ENCODE measurements at places on chromosomes 4 and X.

GRCh38 chrX:30219372-30219771 lies 4.0 kb downstream of the MAGEB2 start:
- DNase-seq: no peak

- no peak for DNase-seq
Observed at GRCh38 chr4:100962698-100963097, 384.6 kb downstream of the PPP3CA start.

DNA sequence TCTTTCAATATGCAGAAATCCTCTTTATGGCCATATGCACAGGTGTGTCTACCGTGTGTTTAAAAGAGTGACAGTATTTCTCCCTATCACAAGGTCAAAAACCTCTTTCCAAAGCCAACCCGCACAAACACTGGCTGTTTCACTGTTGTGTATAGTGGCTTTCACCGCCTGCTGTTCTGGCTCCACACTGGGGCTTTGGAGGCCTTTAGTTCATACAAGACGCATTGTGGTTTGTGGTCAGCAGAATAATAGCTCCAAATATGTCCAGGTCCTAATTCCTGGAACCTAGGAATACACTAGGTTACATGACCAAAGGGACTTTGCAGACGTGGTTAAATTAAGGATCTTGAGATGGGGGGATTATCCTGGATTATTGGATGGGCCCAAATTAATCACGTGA lies 40.7 kb upstream of the FAM9A start:
- DNase-seq: no peak

GRCh38 chrX:40420899-40421729 lies 159.7 kb upstream of the ATP6AP2 start:
- no peak for DNase-seq

DNA sequence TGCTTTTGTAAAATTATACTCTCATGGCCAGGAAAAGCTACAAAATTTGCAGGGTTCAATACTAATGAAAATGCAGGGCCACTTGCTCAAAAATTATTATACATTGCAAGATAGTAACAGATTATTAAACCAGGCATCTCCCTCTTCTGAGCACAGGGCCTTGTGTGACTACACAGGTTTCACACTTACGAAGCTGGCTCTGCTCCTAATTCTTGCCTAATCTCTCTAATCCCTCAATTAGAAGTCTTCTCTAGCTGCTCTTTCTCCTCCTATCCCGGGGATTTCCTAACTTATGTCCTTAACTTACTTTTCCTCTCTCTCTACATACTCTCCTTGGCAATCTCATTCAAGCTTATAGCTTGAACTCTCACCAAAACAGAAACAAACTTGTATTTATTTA lies 168.3 kb downstream of the AREG start:
- DNase-seq: no peak

DNA sequence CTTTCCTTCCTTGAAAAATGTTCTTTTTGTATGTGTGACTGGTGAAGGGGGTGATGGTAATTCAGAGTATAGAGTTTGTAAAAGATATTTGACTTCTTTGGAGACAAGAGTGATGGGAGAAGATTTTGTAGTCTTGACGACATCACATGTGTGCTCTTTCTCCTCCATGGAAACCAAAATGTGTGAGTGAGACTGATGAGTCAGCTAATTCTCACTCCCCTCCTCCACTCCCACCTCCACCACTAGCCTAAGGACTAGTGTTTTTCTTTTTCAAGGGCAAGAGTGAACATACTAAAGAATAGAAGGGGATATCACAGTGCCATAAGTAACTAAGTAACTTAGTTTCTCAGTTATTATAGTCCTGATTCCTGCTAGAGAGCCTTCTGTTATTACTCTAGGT lies 14.0 kb upstream of the DGKK start:
- DNase-seq: no peak

GRCh38 chrX:153382563-153383482 lies 18.3 kb downstream of the PNMA6E start:
- no peak for DNase-seq

DNA sequence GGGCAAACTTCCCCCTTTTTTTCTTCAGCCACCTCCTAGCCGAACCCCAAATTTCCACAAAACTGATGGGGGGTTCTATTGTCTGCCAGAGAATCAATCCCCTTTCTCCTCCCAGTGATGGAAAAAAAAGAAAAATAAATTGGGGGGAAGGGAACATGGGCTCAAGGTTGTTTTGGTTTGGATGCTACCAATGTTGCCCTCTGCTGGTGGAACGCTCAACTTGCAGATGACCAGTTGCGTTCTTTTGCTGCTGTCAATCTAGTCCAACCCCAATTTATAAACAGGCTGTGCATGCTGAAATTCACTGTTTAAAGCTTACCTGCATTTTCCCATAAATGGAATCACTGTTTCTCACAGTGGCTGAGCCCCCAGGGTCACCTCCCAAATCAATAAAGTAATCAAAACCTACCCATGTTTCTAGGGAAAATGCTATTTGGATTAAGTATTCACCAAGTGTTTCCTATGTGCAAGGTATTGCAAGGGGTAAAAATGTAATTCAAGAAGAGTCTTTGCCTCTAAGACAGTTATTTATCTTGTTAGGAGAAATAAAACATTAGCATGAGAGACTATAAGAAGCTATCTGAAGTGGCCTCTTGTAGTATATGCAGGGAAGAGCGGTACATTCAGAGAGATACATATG lies 116.7 kb upstream of the TMEM164 start:
- no peak for DNase-seq

- no peak for DNase-seq
Observed at GRCh38 chrX:8191022-8191421, 20.0 kb upstream of the VCX2 start.

GRCh38 chr4:83828601-83829000 lies 292.7 kb downstream of the GPAT3 start:
- no peak for DNase-seq

GRCh38 chr4:124997991-124998390 lies 285.5 kb upstream of the ANKRD50 start:
- DNase-seq: no peak

DNA sequence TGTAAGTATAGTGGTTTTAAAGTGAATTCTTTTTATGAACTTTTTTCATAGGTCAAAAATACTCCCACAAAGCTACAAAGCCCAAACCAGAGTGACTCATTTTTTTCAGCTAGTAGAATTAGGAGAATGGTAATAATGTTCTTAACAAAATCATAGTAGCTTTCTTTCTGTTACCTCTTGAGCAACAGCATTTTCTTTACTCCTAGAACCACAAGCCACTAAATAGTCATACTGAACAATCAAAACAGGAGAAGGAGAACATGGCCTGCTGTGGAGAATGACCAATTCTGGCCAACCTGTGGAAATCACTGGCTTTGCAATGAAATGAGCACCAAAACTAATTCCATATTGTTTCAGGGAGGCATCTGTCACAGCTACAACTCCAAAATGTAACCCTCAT lies 112.9 kb downstream of the AMMECR1 start:
- no peak for DNase-seq

GRCh38 chr4:12110627-12111026 lies 681.9 kb upstream of the HS3ST1 start:
- no peak for DNase-seq

GRCh38 chrX:100662796-100663195 lies 18.8 kb downstream of the SRPX2 start:
- DNase-seq: no peak

GRCh38 chr4:172573899-172574298 lies 594.7 kb upstream of the GALNT7 start:
- DNase-seq: no peak

DNA sequence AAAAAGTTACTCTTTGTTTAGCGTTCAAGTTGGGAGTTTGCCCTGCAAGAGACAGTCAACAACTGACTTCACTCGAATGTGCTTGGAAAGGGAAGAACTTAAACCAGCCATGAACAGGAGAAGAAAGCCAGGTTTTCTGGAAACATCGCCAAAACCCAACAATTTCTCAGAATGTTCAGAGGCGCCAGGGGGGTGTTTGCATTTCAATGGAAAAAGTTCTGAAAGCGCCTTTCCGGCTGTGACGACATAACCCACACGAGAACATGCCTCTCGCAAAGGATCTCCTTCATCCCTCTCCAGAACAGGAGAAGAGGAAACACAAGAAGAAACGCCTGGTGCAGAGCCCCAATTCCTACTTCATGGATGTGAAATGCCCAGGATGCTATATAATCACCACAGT lies 78.1 kb upstream of the ADGRA3 start:
- no peak for DNase-seq

DNA sequence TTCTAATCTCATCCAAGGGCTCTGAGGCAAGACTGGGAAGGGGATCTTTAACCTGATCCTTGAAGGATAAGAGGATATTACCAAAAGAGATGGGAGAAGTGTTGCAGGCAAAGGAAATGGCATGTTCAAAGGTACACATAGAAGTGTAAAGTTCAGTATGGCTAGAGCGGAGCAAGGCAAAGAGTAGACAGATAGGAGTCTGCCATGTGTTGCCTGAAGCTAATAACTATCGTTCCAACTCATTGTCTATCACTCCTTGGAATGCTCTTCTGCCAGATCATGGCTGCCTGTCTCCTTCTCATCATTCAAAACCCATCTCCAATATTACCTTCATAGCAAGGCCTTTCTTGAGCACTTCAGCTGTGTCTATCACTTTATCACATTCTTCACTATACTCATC lies 55.2 kb upstream of the IL1RAPL2 start:
- DNase-seq: no peak

- no peak for DNase-seq
Observed at GRCh38 chr4:140018931-140019618, 134.9 kb downstream of the MAML3 start.

GRCh38 chr4:1355378-1355777 lies 8.4 kb downstream of the UVSSA start:
- no peak for DNase-seq

DNA sequence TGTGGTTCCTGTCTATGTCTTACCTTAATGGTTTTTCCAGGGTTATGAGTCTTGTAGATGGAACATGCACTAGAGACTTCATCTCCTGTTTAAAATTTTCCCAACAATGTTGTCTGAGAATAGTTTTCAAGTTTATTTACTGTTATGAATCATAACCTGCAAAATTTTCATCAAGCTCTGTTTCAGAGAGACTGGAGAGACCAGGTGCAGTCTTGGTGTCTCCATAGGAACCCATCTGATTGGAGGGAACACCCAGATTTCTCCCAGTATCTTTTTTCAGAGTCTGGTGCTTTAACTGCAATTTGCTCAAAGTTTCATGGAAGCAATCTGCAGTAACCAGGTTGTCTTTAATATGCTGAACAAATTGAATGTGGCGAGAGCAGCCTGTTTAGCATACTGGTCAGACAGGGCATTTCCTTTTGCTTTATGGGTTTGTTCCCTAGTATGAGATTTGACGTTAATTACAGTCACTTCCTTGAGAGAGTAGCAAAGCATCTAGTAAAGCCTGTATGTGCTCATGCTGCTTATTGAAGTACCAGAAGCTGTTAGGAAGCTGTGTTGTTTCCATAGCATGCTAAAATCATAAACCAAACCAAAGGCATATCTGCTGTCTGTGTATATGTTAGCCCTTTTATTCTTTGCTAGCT lies 18.8 kb upstream of the VSIG1 start:
- no peak for DNase-seq

- no peak for DNase-seq
Observed at GRCh38 chr4:186020793-186021407, 48.1 kb upstream of the TLR3 start.

DNA sequence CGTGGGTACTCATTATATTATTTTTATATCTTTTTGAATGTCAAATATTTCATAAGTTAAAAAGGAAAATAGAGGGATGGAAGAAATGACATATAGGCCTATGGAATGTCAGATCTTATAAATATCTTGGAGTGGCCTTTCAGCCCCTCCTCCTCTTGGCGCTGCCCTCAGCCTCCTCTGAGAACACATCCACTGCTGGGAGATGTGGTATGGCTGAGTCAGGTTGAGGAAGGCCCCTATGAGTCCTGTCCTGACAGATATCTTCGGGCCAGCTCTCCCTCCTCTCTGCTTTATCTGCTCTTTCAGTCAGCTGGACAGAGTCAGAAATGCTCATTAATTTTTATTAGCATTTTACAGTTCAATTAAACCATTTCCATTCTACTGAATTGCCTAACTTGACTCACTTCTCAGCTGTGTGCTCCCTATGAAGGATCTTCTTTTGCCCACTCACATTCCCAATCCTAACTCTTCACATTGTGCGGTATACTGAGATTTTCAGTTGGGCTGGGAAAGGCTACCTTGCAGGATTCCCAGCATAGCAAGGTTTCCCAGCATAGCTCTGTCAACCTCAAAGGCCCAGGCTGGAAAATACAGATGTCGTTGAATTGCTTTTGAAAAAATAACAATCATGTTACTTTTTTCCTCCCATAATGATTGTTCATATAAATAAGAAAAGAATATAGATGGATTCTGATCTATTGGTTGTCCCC lies 128.0 kb downstream of the ARHGEF9 start:
- DNase-seq: no peak

- DNase-seq: no peak
Observed at GRCh38 chrX:146006637-146007036, 189.0 kb downstream of the SLITRK2 start.

DNA sequence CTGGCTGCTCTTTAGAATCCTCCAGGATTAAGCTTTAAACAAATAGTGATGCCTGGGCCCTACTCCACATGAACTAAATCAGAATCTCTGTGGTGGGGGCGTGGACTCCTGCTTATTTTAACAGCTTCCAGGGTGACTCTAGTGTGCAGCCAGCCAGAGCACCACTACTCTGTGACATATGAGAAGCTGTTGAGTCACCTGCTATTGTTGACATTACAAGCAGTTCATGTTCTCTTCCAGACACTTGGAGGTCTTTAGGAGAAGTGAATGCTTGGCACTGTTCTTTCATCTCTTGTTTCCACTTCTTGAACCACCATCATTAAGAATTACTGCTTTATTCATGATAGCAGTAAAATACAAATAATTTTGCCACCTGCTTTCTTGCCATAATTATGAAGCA lies 426 bp upstream of the C4orf51 start:
- DNase-seq: no peak

DNA sequence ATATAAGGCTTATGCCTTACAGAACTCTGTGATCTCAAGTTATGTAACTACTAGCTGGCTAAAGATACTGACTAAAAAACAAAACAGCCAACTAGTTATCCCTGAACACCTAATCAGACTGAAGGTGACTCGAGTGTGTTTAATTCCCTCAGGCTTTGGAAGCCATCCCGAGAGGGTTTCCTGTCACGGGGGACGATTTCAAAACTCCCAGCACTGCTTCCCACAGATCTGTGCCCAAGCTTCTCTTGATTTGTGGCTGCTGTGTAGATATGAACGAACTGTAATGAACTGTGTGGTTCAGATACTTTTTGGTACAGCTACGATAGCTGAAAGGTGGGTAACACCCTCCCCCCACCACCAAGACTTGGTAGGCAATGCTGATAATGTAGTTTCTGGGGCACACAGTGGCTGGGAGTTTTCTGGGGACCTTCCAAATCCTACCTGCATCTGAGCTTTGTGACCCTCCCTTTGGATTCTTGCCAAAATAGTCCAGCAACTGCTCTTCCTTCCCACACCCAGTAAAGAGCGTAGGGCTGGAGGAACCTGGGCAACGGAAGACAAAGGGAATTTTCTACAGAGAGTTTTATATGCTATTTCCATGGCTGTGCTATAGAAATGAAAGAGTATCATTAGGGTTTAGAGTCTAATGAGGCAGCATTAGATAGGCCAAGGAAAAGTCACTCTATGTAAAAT lies 148.8 kb downstream of the MGST2 start:
- no peak for DNase-seq

Data from stimulated activated CD8-positive, alpha-beta memory T cell treated with anti-CD3 and anti-CD28 coated beads, Interleukin-15, amount 100 ng/mL, for 4 hours (primary cell).